ENCODE measurements at places on chromosomes 4 and X.

GRCh38 chrX:150455215-150455608 is 92.1 kb downstream of the MAMLD1 start:
- no peak for DNase-seq

DNA sequence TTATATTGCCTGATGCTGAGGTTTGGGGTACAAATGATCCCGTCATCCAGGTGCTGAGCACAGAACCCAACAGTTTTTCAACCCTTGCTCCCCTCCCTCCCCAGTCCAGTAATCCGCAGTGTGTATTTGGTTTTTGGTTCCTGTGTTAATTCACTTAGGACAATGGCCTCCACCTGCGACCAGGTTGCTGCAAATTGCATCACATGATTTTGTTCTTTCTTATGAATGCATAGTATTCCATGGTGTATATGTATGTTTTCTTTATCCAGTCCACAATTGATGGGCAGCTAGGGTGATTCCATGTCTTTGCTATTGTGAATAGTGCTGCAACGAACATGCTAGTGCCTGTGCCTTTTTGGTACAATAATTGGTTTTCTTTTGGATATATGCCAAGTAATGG is 25.4 kb downstream of the GABRQ start:
- no peak for DNase-seq

DNA sequence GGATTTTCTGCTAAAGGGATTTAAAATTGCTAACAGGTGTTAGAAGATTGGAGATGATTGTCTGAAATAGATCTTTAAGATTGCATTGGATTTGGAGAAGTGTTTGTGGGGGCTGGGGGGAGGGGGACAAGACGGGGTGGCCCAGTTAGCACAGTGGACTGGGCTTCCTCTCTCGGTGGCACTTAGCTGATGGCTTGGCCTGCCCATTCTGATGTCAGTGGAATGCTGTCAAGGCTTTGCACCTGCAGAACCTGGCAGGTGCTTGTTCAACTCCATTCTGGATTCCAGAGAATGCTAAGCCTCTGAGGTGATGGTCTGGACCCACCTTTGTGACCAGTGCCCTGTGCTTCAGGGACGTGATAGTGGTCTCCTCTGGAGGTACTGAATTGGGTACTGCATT is 43.7 kb downstream of the ADD1 start:
- no peak for DNase-seq

DNA sequence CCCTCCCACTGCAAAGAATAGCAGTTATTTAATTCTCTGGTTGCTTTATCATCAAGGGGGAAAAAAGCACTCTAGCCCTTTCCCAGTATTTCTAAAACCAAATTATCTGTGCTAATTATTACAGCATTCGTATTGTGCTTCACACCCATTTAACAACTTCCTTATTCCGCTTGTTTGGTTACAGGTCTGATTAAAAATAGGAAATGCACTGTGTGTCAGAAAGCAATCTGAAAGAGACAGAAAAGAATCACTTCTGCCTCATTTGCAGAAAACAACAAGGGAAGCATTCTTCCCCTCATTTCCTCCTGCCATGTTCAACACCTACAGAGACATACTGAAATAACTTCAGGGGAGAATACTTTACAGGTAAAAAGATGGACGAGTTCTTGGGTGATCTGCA is 114.9 kb upstream of the MAP3K15 start:
- no peak for DNase-seq

DNA sequence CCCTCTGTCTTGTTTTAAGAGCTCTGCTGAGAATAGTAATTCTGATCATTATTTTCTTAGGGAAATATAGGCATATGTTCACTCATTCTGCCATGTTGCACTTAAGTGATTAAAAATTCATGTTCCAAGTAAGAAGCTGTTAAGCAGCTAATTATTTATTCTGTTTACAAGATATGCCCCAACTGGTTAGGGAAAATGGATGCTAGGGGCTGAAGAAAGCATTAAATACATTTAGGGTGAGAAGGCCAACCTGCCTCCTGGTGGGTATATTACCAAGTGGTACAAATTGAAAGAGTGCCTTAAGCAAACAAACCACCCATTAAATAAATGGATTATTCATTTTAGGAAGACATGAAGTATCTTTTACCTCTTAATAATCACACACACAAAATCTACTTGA is 392.6 kb upstream of the EPHA5 start:
- DNase-seq: no peak

GRCh38 chrX:74291577-74291963 is 12.4 kb upstream of the ZCCHC13 start:
- no peak for DNase-seq

- no peak for DNase-seq
These were observed 56.7 kb downstream of the FAM114A1 start for GRCh38 chr4:38924353-38924752.

- DNase-seq: no peak
These were observed 310.0 kb downstream of the PRR32 start for GRCh38 chrX:127129510-127129909.

DNA sequence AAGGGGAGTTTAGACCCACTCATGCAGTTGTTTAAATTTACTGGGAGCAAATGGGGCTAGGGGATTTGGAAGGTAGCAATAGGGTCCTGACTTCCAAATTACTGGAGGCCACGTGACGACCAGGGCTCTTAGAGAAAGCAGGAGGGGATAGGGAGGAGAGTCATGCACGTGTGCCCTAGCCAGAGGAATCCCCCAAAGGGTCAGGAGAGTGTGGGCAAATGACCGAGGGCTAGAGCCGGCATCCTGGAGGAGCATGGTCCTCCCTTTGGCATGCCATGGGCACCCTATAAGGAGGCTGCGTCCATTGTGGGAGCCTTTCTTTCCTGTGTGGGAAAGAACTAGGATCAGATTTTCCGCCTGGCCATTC is 25.5 kb upstream of the GPC4 start:
- DNase-seq: no peak

DNA sequence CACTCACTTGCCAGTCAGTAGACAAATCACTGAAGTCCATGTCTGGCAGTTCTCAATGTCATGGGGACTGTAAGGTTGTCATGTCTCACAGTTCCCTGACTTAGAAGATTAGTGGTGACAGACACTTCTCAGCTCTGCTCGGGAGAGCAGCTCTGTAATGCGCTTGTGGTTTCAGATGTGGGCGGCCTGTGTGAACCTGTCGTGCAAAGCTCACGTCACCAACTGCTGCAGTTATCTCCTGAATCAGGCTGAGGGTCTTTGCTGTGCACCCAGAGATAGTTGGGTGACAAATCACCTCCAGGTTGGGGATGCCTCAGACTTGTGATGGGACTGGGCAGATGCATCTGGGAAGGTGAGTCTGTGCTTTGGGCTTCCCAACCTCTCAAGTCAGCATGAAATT is at the start of gene IL9R:
TSS of gene IL9R (plus strand) at position 261 of the 400 bp plus-strand sequence. CDS start at position 325, 64 bp downstream.
- DNase-seq: peak; percentile 21

DNA sequence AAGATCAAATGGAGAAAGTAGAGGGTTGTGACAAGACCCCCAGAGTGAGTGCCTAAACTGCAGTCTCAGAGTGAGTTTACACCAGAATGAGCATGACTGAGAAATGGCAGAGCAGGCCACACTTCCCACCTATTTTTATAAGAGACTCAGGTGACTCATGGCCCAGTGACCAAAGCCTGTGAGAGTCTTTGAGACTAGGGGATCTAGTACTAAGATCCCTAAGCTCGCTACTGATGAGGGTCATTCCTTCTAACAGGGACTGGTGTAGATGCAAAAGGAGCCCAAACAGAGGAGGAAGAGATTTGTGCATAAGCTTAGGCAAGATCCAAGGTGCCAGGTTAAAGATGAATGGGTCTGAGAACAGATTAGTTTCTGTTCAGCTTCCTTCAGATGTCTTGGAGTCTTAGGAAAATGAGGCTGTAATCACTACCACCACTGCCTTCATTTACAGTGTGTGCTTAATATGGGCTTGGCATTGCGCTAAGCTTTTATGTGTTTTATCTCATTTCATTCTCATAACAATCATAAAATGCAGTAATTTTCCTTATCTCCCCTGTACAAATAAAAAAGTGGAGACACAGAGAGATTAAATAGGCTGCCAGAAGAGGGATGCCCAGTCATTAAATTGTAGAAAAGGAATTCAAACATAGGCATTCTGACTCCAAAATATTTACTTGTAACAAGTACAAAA is 62.8 kb downstream of the RWDD4 start:
- no peak for DNase-seq

DNA sequence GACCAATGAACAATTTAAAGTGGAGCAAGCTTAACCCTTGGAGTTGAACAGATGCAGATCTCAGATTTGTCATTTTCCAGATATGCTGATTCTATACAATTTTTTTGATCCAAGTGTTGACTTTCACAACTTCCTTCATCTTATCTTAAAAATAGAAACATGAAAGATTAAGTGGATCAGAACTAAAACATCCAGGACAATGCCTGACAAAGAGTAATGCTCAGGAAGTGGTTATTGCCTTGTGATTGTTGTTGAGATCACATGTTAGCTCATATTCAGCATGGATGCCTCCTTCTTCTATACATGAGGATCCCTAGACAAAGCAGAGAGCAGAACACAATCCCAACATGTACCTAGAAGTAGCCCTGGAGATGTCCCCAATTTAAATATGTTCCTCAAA is 160.9 kb downstream of the PPARGC1A start:
- DNase-seq: no peak

DNA sequence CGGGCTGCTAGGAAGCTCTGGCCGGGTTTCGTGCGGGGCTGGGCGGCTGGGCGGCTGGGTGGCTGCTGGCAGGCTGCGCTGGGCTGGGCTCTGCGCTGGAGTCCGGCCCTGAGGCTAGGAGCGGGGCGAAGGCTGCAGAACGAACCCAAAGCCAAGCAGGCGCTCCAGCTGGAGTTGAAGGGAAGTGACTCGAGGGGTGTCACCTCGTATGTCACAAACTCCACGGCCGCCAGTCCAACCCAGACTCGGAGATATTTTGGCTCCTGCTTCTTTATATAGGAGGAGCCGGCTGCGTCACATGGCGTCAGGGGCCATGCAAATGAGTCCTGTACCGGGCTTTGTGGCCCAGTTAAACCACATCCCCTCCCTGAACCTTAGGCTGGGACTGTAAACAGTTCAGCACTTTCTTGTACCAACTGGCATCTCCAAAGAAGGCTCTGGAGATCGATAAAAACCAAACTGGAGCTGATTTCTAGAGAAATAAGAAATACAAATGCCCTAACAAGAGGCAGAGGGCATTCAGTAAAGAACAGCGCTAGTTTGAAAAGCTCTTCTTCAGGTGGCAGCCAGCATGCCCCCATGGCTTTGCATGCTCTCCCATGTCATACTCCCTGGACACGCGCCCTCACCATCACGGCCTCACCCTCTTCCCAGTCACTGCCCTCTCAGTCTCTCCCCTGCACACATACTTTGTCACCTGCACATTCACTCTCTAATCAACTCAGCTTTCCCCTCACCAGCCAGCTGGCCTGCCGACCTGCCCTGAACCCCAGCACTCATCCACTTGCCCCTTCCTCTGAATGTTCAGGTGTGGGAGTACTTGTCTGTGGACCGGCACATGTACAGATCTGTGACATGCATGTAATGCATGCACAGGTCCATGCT is 58.5 kb downstream of the TSC22D3 start:
- peak; percentile 47 for DNase-seq

GRCh38 chrX:20829665-20830491 is 544.3 kb upstream of the CNKSR2 start:
- DNase-seq: no peak

- no peak for DNase-seq
These were observed 21.0 kb upstream of the PCYT1B start for GRCh38 chrX:24668111-24668510.

- no peak for DNase-seq
These were observed 55.7 kb upstream of the PPARGC1A start for GRCh38 chr4:23945451-23946017.

DNA sequence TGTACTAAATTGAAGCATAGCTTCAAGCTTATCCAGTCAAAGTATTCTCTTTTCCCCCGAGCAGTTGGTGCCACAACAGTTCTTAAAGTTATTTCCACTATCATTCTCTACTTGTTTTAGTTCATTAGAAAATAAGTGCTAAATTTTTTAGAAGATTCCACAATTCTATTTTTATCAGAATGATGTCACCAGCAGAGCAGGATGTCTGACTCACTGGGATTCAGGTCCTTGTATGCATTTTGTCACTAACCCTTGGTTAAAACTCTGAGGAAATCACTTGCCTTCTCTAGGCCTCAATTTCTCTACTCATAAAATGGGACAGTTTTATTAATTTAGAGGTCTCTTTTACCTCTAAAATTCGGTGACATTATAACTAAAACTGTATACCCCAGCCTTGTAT is 3.4 kb downstream of the DDX53 start:
- DNase-seq: no peak

DNA sequence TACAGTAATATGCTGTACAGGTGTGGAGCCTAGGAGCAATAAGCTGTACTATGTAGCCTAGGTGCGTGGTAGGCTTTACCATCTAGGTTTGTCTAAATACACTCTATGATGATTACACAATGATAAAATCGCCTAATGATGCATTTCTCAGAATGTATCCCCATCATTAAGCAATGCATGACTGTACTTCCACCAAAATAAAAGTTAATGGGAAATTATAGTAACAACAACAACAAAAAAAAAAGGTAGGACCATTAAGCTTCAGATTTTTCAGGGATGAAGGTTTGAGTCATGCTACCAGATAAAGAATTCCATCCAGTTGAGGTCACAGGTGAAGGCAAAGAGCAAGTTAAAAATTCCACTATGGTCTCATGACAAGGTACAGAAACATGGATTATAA is 68.2 kb downstream of the MAGEA10 start:
- DNase-seq: no peak

DNA sequence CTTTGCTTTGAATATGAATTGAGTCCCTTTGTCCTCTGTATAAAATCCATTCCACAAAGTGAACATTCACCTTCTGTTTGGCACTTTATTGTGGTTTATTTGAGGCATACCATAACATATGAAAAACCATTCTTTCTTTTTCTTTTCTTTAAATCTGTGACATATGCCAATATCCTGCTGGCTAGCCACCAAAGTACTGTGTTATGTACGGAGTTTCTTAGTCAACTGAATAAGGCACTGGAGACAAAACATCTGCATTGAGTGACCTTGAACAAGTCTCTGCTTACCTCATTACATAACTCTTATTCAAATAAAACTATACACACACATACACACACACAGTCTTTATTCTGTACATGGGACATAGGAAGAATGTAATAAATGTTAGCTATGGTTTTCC is 872.8 kb downstream of the C4orf33 start:
- DNase-seq: no peak

GRCh38 chr4:170990989-170991589 is 822.1 kb upstream of the GALNTL6 start:
- DNase-seq: no peak

GRCh38 chrX:69386681-69387080 is 117.4 kb upstream of the NALF2 start:
- no peak for DNase-seq

DNA sequence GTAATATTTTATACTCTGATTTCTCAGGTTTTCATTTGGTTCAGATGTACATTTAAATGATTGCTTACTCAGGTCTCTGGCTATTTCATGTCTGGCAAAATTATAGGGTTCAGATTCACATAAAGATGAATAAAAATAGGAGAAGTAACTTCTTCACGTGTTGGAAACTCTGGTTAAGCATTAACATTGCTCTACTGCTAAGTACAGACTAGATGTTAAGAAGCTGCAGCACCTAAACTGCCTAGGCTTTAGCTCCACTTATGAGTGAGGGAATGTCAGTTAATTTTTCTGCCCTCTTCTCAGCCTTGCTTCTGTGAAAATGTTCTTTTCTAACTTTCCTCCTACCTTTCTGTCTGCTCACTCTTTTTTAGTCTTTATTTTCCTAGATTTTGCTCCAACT is 361.2 kb downstream of the ARAP2 start:
- no peak for DNase-seq

Measured in GM12892 (cell line).